ENCODE measurements at places on chromosomes 6 and 20. TPM values are rescaled to one million over a fixed set of nuclear protein-coding genes. Genes with fewer than 3 reads are reported as not detected.

The SMPDL3A gene
- polyA plus RNA-seq = not detected

DNA sequence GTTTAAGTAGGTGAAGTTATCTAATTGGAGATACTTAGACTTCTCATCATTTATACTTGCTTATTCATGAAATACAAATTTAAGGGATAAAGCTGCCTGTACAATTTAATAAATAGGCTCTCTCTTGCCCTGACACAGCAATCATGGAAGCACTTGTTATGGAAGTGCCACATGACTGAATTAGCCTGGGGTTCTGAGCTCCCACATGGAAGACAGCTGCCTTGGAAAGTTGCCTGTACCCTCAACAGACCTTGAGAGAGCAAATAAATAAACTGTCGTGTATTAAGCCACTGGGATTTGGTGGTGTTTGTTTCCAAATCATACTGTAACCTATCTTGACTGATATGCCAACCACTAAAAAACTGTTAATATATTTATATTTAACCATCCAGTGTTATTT lies 87.0 kb upstream of the RSPO3 start:
- no peaks in the 10 kb centered on the region for H3K4me1 ChIP-seq
- H3K27ac ChIP-seq = no peak overlapping the region
- H3K27me3 ChIP-seq = no peaks in the 10 kb centered on the region
- no peak for DNase-seq

DNA sequence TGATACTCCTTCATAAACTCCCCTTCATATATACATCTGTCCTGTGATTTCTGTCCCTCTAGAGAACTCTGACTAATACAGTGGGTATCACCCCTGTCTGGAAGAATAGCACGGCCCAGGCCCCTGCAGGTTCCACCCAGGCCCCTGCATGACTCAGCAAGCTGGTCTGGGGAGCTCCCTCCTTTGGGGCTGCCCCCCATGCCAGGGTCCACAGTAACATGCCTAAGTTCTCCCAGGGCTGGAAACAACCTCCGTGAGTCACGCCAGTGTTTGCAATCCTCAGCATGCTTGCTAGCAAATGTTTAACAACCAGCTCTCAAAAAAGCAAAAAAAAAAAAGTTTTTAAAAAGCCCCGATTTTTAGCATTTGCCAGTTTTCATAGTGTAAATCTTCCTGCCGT lies 134.3 kb upstream of the CDH4 start:
- DNase-seq = no peak
- H3K4me3 ChIP-seq = no peak overlapping the region
- no peaks in the 10 kb centered on the region for H3K4me1 ChIP-seq
- H3K36me3 ChIP-seq = no peaks in the 10 kb centered on the region
- H3K27me3 ChIP-seq = no peaks in the 10 kb centered on the region

- H3K27ac ChIP-seq = peak overlapping the region; percentile 74
- peaks cover 20% of the 10 kb centered on the region for H3K4me1 ChIP-seq
- peak overlapping the region; percentile 59 for H3K4me3 ChIP-seq
- DNase-seq = peak; percentile 69
Observed at GRCh38 chr20:64057628-64058498, 5.1 kb upstream of the TCEA2 start.

All from naive B cell (primary cell).